ENCODE measurements at places on chromosomes 4 and X.
A peak's percentile ranks its signal among the peaks of the same experiment; 100 is the strongest.

DNA sequence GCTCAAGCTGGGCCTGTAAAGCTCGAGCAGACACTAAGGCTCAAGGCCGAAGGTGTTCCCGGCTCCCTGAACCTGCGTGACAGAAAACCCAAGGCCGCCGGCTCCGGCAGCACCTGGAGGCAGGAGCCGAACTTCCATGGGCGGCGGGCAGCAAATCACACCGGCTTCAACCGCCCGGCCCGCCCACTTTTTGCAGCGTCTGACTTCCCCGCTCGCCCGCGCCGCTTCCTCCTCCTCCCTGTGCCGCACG is 940 bp upstream of the NSD2 start:
- DNase-seq, result peak; percentile 79

DNA sequence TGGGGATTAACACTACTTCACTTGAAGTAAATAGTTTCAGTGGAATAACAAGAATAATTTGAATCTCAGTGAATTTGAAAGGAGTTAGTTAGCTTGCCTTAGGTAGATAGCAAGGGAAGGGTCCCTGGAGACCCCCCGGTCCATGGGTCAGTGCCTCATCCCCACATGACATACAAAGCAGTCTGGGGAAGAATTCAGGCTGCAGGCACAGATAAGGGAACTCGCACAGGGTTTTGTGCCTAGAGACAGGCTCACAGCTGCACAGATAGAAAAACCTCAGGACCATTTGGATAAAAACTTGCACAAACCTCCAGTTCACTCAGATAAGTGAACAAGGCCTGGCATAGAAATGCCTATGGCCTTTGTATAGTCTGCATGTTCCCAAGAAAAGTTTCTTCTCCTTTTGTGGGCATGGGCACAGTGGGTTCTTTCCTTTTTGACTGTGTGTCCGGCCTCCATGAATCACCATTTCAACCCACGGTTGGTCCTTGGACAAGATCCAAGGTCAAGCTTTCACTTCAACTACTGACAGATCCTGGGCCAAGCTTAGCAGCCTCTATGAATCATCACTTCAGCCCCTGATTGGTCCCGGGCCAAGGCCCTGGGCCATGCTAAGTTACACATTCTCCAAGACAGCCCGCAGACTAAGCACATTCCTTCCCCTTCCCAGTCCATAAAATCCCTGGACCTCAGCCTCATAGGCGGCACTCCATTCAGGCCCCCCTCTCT is 108.3 kb upstream of the KLHL4 start:
- DNase-seq, result no peak

- DNase-seq, result no peak
These were observed 523.1 kb downstream of the INPP4B start for GRCh38 chr4:142322996-142323395.

GRCh38 chr4:101169044-101170014 is 178.0 kb downstream of the PPP3CA start:
- DNase-seq, result peak; percentile 61

DNA sequence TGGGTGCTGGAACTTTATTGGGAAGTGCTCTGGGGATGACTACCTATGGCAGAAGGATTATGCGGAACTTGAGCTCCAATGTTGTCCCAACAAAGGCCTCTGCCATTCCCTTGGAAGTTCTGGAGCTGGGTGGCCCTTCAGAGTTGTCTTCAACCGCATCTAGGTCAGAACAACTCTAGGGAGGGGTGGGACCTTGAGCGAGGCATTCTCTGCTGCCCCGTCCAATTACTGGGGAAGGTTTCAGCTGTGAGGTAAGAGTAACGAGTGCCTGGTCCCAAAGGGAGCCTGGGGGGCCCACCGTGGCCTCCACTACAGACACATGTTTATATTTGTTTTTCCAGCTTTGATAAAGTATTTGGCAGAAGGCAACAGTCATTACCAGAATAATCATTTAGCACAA is 79.4 kb downstream of the MAOA start:
- no peak for DNase-seq

DNA sequence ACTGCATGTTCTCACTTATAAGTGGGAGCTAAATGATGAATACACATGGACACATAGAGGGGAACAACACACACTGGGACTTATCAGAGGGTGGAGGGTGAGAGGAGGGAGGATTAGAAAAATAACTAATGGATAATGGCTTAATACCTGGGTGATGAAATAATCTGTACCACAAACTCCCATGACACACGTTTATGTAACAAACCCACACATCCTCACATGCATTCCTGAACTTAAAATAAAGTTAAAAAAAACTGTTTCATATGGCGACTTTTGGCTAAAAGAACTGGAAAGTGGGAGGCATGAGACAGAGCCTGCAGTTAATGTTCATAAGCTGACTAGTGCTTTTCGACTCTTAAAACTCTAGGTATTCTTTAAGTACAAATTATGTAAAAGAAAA is 98.9 kb upstream of the NPFFR2 start:
- DNase-seq, result no peak

- DNase-seq, result no peak
These were observed 41.8 kb downstream of the GASK1B start for GRCh38 chr4:158131027-158131426.

- peak; percentile 2 for DNase-seq
These were observed 7.2 kb downstream of the PDHA1 start for GRCh38 chrX:19350941-19351384.

GRCh38 chr4:7822877-7823276 is 116.8 kb downstream of the AFAP1 start:
- no peak for DNase-seq

GRCh38 chrX:110399497-110399896 is 40.8 kb downstream of the RTL9 start:
- no peak for DNase-seq

DNA sequence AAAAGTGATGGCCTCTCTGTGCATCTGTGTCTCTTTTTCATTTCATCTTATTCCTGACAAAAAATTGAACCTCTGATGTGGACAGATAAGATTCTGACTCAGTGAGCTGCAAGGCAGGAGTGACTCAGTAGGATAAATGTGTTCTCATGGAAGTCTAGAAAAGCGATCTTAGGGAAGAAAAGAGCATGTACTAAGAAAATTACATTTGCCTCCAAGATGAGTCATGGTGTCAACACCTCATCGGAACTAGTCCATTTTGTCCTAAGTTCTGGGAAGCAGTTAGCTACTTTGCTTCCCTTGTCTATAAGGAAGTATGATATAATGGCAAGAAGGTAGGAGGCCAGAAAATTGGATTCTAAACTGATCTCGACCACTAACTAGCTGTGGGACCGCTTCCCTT is 83.5 kb upstream of the AFF2 start:
- DNase-seq, result no peak

- DNase-seq, result no peak
These were observed 119.5 kb downstream of the GPC3 start for GRCh38 chrX:133865761-133866471.

- no peak for DNase-seq
These were observed 2.4 kb downstream of the PALLD start for GRCh38 chr4:168499241-168499640.

GRCh38 chr4:184400891-184401290 is 73.5 kb downstream of the IRF2 start:
- no peak for DNase-seq

Measured in CD4-positive, alpha-beta T cell treated with Interleukin-4 for 4 hours (primary cell).